ENCODE measurements at places on chromosomes 1 and 21. TPM values are rescaled to one million over a fixed set of nuclear protein-coding genes. Genes with fewer than 3 reads are reported as not detected.

DNA sequence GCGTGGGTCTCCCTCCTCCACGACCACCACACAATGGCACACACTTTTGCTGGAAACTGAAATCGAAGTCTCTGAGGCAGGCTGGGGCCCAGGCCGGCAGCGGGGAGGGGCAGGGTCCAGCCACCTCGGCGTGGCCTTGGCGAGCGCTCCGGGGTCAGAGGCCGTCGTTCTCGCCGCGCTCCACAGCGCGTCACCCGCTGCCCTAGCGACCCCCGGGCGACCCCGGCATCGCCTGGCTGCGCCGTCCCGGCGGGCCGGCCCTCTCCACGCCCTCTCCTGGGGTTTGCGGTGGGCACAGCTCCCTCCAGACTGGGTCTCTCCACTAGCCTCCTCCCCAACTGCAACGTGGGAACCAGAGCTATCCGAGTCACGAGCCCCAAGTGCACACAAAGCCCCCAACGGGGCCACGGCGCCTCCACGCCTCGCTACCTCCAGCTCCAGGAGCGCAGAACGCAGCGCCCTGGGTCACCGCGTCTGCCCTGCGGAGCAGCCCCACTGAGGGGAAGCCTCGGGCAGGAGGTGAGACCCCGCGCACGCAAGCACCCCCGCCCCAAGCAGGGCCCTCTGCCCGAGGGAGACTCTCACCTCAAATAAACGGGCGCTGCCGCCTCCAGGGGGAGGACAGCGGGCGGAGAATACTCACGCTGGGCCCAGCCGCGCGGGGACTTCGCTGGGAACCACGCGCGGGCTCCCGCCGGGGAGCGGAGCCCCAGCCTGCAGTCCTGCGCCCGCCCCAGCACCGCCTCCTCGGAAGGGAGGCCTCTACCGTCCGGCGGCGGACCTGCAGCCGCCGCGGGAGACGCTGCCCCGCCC, 134.0 kb upstream of the BARHL2 start:
- H3K27me3 ChIP-seq, result peaks cover 56% of the 10 kb centered on the region
- peak overlapping the region; percentile 66 for H3K4me3 ChIP-seq
- H3K36me3 ChIP-seq, result no peaks in the 10 kb centered on the region
- peak; percentile 83 for DNase-seq
- H3K4me1 ChIP-seq, result peaks cover 9% of the 10 kb centered on the region

- H3K27ac ChIP-seq, result no peak overlapping the region
- no peak overlapping the region for H3K4me3 ChIP-seq
- DNase-seq, result no peak
- H3K27me3 ChIP-seq, result no peaks in the 10 kb centered on the region
- no peaks in the 10 kb centered on the region for H3K36me3 ChIP-seq
Measured at GRCh38 chr1:221227872-221228337, 348.7 kb downstream of the HLX start.

- H3K4me3 ChIP-seq, result no peak overlapping the region
- no peaks in the 10 kb centered on the region for H3K27me3 ChIP-seq
- no peaks in the 10 kb centered on the region for H3K36me3 ChIP-seq
- peaks cover 2% of the 10 kb centered on the region for H3K4me1 ChIP-seq
- DNase-seq, result no peak
Measured at GRCh38 chr1:246454655-246455054, 52.4 kb downstream of the SMYD3 start.

Gene PPOX
- 34.5 TPM for total RNA-seq

- peaks cover 31% of the 10 kb centered on the region for H3K4me1 ChIP-seq
- peaks cover 30% of the 10 kb centered on the region for H3K36me3 ChIP-seq
- peak overlapping the region; percentile 28 for H3K27ac ChIP-seq
Measured at GRCh38 chr1:167429612-167430011, 88.7 kb downstream of the CD247 start.

GRCh38 chr1:162699366-162699765, 67.1 kb downstream of the DDR2 start:
- H3K36me3 ChIP-seq, result no peaks in the 10 kb centered on the region
- no peak overlapping the region for H3K4me3 ChIP-seq
- DNase-seq, result no peak
- H3K27me3 ChIP-seq, result peaks cover 2% of the 10 kb centered on the region
- H3K4me1 ChIP-seq, result no peaks in the 10 kb centered on the region
- H3K27ac ChIP-seq, result no peak overlapping the region

GRCh38 chr1:202086579-202087350, 36.0 kb upstream of the GPR37L1 start:
- H3K36me3 ChIP-seq, result no peaks in the 10 kb centered on the region
- no peak overlapping the region for H3K4me3 ChIP-seq
- DNase-seq, result no peak
- H3K27ac ChIP-seq, result no peak overlapping the region
- no peaks in the 10 kb centered on the region for H3K4me1 ChIP-seq

DNA sequence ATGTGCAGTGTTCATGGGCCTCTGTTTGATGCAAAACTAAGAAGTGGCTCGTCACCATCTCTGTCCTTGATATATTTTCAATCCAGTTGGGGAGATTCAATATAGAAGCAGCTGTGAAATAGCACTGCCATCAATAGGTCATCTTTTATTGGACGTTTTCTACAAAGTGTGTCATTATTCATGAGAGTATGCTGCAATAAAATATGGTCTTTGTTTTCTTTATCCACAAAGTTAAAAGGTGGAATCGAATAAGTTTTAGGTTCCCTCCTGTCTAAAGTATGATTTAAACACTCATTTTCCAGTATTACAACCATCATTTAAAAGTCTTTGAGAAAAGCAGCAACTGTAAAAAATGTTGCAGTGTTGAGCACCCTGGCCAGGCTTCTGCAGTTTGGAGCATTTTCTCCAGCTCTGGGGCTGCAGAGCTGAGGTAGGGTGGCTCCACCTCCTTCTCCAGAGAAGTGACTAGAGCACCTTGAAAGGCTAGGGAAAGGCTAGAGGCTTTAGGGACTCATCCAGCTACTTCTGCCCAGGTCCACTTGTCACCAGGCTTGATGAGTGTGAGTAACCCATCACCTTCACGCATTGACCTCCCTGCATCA, 56.5 kb upstream of the DNAH14 start:
- no peaks in the 10 kb centered on the region for H3K4me1 ChIP-seq
- no peak overlapping the region for H3K4me3 ChIP-seq
- no peak for DNase-seq
- H3K27ac ChIP-seq, result no peak overlapping the region
- H3K27me3 ChIP-seq, result peaks cover 26% of the 10 kb centered on the region

DNA sequence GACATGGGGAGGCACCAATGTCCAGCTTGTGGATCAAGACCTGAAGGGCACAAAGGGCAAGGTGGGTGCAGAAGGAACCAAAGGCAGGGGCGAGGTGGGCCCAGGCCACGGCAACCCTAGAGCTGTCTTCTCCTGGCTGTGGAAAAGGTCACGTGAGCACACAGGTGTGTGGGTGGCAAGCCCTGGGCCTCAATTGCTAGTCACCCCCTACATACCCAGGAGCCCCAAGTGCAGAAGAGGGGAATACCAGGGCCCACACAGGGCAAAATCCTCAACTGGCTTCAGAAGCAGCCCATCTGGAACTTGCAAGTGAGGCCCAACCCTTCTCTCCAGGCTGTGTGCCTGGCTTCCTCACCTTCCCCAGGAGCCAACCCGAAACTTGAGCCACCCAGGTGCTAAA, 25.6 kb downstream of the ZBTB17 start:
- H3K4me1 ChIP-seq, result peaks cover 76% of the 10 kb centered on the region
- H3K27ac ChIP-seq, result peak overlapping the region; percentile 92
- H3K4me3 ChIP-seq, result peak overlapping the region; percentile 60
- peaks cover 26% of the 10 kb centered on the region for H3K36me3 ChIP-seq

Gene CFAP141
- not detected for total RNA-seq

DNA sequence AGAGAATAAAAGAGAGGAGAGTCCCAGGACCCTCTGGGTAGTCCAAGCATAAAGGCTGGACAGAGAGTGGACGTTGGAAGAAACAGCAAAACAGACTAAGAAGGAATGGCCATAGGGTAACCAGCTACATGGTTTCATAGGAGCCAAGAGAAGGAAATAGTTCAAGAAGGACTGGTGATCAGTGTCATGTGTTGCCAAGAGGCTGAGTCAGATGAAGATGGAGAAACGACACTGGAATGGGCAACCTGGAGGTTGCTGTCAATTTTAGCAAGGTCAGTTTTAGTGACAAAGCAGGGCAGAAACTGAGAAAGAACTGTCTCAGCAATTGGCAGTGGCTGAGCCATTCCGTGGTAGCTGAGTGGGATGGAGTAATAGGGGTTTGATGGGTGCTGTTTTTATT, 41.4 kb downstream of the HMGB4 start:
- H3K36me3 ChIP-seq, result no peaks in the 10 kb centered on the region
- H3K27ac ChIP-seq, result no peak overlapping the region
- H3K4me1 ChIP-seq, result no peaks in the 10 kb centered on the region
- DNase-seq, result no peak
- no peak overlapping the region for H3K4me3 ChIP-seq
- H3K27me3 ChIP-seq, result peaks cover 2% of the 10 kb centered on the region

- DNase-seq, result no peak
- no peaks in the 10 kb centered on the region for H3K36me3 ChIP-seq
- H3K27me3 ChIP-seq, result peaks cover 7% of the 10 kb centered on the region
- H3K27ac ChIP-seq, result no peak overlapping the region
- H3K4me3 ChIP-seq, result no peak overlapping the region
- no peaks in the 10 kb centered on the region for H3K4me1 ChIP-seq
Measured at GRCh38 chr1:117271129-117271528, 60.4 kb upstream of the VTCN1 start.

DNA sequence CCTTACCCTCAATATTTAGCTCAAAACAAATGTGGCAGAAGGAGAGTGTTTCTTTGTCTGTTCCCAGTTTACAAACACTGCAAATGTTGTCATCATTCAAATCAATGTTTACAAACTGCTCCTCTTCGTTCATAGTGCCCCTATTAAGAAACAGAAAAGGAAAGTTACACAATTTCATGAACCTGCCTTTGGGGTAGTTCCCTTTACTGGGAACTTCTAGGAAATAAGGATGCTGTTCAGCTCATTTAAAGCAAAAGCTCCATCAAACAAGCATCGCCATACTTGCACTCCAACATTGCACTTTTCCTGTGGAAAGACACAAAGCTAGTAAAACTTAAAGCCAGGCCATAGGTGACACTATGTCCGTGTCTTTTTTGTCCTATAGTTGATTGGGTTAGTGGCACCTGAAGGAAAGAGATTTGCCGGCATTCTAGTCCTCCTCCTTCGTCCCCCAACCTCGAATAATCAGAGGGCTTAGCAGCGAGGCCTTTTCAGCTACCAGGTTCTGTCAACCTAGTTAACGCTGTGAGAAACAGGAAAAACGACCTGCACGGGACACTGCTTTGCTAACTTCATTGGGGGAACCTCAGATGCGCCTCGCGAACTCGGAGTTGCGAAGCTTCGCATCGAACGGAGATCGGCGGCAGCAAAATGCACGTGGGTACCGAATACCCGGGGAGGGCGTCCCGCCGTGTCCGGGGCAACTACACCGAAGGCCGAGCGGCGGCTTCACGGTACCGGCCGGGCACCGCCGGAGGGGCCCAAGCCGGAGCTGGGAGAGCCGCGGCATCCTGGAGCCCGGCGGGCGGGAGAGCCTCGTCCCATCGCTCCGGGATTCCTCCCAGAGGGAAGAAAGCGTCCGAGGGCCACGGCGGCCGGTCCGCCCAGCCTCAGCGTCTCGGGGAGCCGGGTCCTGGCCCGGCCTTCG, 706 bp downstream of the C21orf91 start:
- peaks cover 46% of the 10 kb centered on the region for H3K4me1 ChIP-seq
- DNase-seq, result peak; percentile 67
- peaks cover 41% of the 10 kb centered on the region for H3K36me3 ChIP-seq
- H3K4me3 ChIP-seq, result peak overlapping the region; percentile 84
- no peaks in the 10 kb centered on the region for H3K27me3 ChIP-seq
- peak overlapping the region; percentile 95 for H3K27ac ChIP-seq

DNA sequence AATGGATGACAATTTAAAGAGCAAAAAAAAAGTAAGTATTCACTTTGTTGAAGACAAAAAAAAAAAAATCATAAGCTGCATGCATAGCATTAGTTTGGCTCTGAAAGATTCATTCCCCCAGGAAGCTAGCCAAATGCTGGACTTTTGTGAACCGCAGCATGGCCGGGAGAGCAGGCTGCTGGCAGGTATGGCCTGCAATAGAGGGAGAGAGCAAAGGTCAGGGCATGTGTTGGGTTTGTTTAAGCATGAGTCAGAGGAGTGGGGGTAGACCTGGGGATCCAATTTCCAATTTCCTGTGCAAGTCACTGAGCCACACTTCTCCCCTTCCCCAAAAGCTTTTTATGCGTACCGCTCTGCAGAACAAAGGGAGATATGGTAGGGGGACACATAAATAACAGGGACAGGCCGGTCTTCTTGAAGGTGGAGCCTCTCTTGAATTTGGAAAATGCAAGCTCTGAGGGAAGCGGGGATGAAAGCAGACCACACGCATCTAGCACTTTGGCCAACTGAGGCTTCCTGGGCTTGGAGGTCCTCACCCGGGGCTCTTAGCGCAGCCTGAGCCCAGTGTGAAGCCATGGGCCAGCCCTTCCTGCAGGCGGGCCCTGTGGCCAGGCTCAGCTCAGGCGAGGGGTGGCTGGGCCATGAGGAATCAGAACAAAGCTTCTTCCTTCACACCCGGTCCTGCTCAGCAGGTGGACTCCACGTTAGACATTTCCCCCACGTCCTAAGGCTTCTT, 171.1 kb downstream of the TOMM20 start:
- peak; percentile 26 for DNase-seq
- peaks cover 4% of the 10 kb centered on the region for H3K36me3 ChIP-seq
- H3K4me3 ChIP-seq, result no peak overlapping the region
- no peaks in the 10 kb centered on the region for H3K27me3 ChIP-seq

DNA sequence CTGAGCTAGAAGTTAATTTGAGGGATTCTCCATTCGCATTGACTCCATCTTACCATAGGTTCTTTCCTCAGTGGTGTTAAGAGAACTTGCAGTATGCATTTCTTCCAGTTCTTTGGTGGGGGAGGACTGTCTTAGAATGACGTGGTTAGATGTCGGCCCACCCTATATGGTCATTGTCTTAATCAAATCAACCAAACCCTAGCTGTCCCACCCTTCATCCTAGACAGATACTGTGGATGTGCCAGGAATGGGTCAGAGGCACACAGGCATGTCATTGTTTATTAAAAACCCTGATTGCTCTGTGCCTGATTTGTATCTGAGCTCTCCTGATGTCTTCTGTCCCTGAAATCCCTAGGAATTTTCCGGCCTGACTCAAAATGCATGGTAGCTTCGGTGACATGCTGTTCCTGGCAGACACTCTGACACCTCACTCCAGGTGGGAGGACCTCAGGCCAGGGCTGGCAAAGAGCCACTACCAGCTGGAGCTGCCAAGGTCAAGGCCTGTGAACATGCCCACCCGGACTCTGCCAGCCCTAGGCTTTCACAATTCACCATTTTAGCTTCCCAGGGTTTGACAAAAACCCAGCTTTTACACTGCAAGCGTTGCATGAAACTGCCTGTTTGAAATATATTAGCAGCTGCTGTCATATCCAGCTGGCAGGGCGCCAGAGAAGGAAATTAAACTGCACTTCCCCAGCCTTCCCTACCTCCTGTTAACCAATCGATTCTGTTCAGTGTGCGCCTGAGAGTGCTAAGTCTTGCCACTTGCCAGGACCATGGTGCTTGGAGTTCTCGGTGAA, 134.0 kb downstream of the FAM78B start:
- no peaks in the 10 kb centered on the region for H3K36me3 ChIP-seq
- no peaks in the 10 kb centered on the region for H3K4me1 ChIP-seq
- DNase-seq, result no peak
- H3K4me3 ChIP-seq, result no peak overlapping the region

GRCh38 chr1:23004112-23004511, 11.5 kb downstream of the TEX46 start:
- H3K27me3 ChIP-seq, result peaks cover 24% of the 10 kb centered on the region
- no peak overlapping the region for H3K4me3 ChIP-seq
- no peaks in the 10 kb centered on the region for H3K4me1 ChIP-seq
- DNase-seq, result no peak
- no peaks in the 10 kb centered on the region for H3K36me3 ChIP-seq

- no peaks in the 10 kb centered on the region for H3K36me3 ChIP-seq
- H3K27ac ChIP-seq, result no peak overlapping the region
- no peaks in the 10 kb centered on the region for H3K27me3 ChIP-seq
- no peak overlapping the region for H3K4me3 ChIP-seq
- DNase-seq, result no peak
Measured at GRCh38 chr1:178819123-178819522, 51.8 kb downstream of the ANGPTL1 start.

Gene DMBX1
- not detected for total RNA-seq

All from activated CD8-positive, alpha-beta memory T cell treated with anti-CD3 and anti-CD28 coated beads, Interleukin-2, amount 10 ng/mL, durations not matched to agents 7 days and 5 days (primary cell).